ENCODE measurements at places on chromosomes 4 and X.
A peak's percentile ranks its signal among the peaks of the same experiment; 100 is the strongest.

- no peak for DNase-seq
Measured at GRCh38 chrX:117744958-117745357, 371.7 kb downstream of the KLHL13 start.

DNA sequence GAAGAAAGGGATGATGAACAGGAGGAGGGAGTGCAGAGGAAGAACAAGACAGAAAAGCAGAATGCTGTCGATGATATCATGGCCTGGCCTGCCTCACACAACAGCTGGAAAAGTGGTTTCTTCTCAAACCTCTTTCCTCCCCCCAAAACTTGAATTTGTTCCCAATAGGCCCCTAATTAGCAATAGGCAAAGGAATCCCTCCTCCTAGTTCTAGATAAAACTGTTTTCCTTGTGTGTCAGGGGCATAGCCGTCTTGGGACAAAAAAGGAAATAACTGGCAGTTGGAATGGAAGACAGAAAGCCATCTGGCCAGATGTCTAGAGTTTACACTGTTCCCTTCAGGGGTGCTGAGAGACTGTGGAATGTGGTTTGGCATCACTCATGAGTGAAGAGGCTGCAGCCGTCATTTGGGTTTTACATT lies 177.8 kb upstream of the C1QTNF7 start:
- no peak for DNase-seq

GRCh38 chr4:3863841-3864741 lies 97.9 kb downstream of the ADRA2C start:
- DNase-seq, result no peak

DNA sequence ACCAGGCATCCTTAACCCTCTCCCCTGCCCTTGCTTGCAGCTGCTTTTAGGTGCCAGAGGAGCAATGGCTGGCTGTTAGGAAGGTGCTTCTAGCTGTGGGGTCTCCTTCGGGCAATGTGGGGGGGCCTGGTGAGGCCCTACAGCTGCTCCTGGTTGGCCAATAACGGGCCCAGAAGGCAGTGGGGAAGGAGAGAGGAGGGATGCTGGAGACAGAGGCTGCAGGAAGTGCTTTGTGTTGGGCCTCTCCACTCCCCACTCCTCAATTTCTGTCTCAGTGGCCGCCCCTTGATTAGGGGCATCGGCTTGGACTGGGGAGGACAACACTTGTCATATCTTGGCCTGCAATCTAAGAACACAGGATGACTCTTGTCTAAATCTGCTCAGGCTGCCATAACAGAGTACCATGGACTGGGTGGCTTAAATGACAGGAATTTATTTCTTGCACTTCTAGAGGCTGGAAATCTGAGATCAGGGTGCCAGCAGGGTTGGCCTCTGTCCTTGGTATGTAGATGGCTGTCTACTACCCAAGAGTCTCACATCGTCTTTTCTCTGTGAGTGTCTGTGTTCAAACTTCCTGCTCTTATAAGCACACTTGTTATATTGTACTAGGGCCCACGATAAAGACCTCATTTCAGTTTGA lies 374.3 kb downstream of the MID1IP1 start:
- no peak for DNase-seq

- DNase-seq, result no peak
Measured at GRCh38 chr4:1204828-1205585, 32.6 kb upstream of the SPON2 start.

- DNase-seq, result no peak
Measured at GRCh38 chr4:106869551-106869950, 166.6 kb downstream of the DKK2 start.

DNA sequence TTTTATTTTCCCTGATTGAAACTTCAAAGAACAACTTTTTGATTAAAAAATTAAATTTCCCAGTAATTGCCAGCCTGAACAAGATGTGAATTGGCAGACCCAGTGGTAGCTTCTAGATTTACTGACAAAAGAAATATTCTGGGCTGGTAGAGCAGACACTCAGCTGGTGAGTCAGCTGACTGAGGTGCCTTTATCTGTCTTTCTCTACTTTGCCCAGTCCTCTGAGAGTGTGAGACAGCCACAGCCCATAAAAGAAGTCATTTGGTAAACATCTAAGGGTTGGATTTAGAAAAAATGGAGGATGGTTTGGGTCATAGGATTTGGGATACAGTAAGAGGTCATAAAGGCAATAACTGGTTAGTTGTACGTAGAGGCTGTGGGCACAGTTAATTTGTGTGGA lies 54.5 kb downstream of the CCSER1 start:
- no peak for DNase-seq

DNA sequence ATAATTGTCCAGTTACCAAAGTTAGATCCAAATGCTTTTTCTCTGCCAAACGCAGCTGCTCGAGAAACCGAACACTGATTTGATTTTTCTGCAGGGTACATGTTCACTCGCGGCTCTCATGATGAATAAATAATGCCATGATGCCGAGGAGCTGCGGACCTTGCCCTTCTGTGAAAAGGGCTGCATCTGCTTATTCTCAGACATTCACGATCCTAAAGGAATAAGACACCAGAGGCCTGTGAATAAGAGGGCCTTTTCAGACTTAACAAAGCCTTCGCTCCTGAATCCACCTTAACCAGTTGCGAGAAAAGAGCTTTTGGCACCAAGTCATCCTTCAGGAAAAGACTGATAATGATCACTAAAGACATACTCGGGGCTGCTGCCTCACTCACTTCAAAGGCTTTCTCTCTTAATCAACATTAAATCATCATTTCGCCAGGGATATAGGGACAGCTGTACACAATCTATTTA lies 147.5 kb downstream of the FBXO8 start:
- no peak for DNase-seq

GRCh38 chr4:129490516-129490915 lies 394.6 kb downstream of the C4orf33 start:
- no peak for DNase-seq

DNA sequence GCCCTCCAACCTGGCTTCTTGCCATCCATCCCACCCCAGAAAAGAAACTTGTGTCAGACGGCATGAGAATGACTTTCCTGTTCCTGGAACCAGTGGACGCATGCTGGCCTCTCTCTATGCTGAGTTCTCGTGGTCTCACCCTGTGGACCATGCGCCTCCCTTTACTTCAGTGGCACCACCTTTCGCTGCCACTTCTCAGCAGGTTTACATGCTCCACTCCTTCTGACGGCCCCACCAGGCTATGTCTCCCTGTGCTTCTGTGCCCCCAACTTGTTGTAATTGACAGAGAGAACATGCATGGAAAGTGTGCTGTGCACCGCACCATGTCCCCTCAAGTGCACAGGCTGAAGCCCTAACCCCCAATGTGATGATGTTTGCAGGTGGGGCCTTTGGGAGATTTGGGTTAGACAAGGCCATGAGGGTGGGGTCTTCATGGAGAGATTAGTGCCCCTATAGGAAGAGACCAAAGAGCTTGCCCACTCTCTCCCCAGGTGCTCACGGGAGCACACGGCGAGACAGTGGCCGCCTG lies 3.1 kb upstream of the PPP2R2C start:
- DNase-seq, result peak; percentile 42
